Activated CD4-positive, alpha-beta T cell treated with anti-CD3 and anti-CD28 coated beads, Interleukin-2, amount 50 U/mL, for 24 hours (primary cell): ENCODE measurements at places on chromosomes 2 and 18.

DNA sequence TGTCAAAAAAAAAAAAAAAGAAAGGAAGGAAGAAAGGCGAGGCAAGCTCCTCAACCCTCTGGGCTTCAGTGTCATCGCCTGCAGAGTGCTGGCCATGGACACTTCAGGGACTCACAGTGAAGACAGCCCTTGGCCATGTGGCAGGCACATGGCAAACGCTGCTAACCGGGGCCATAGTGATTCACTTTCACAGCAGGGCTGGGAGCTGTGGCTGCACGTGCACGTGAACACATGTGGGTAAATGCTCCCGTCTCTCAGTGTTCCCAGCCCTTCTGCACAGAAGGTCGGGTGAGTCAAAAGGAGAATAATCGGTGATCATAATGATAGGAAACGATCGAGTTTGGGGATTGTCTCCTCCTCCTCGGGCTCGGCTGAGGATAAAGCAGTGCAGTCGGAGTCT is 46.1 kb upstream of the UBE2F start:
- DNase-seq, result no peak

DNA sequence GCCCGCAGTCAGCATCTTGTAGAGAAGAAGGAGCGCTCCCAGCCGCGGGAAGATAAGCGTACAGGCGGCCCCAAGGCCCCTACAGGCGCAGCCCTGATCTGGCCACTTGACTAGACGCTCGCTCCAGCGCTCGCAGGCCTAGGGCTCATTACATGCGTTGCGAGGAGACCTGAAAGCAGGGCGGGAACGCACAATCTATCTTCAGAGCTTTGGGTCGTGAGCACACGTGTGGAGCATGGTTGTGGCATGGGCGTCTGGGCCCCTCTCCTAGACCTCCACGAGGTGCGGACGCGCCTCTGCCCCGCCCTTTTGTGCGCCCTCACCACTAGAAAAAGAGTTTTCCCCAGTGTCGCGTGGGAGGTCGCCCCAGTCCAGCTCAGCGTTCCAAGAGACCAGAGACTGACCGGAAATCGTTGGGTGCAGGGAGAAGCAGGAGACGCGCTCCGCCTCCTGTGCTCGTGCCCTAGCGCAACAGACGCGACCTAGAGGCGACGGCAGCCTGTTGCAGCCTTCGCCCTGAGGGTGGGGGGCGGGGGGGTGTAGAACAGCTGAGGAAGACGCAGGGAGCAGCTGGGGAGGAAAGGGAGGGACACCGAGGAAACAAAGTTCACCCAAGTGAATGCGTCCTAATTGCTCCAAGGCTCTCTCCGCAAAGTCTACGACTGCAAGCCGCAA is 12.6 kb downstream of the NR4A2 start:
- no peak for DNase-seq

GRCh38 chr18:50679656-50680055 is 119.8 kb downstream of the MAPK4 start:
- DNase-seq, result no peak

DNA sequence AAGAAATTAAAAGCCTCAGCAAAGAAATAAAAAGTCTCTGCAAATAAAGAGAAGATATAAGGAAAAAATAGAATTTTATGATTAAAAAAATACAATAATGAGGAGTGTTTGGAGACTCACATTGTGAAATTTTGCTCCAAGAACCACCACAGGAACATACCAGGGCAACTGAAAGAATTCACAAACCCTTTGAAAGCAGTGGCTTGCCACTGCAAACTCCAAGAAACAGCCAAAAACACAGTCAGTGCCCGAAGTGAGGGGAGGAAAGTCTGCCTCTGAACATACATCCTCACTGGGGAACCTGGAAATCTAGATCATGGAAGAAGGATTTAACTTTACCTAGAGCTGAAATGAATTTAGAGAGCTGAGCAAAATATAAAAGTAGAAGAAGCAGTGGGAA is 33.1 kb downstream of the EVA1A start:
- no peak for DNase-seq

DNA sequence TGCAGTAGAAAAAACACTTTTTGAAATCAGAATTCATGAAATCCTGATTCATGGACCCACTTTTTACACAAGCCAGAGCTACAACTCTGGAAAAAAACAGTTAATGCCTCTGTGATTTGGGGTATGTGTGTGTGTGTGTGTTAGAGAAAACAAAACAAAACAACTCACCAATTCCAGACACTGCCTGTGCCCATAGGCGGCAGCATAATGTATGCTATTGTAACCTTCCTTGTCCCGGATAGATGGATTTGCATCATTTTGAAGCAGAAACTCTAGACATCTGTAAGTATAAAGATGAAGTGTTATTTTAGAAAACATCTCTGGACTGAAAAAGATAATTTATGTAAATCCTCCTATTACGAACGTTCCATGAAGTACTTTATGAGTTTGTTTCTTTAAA is 152.0 kb upstream of the PGAP1 start:
- DNase-seq, result no peak

DNA sequence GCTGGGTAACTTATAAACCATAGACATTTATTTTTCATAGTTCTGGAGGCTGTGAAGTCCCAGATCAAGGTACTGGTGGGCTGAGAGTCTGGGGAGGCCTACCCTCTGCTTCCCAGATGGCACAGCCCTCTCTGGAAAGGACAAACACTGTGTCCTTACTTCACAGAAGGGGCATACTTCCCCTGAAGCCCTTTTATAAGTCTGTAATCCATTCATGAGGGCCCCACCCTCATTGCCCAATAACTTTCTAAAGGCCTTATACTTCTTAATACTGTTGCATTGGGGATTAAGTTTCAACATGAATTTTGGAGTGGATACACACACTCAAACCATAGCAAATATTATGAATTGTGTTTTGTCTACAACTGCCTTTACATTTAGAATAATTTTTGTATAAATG is 36.0 kb downstream of the ATIC start:
- DNase-seq, result no peak

- no peak for DNase-seq
Measured at GRCh38 chr2:130998561-130998960, 94.7 kb downstream of the FAM168B start.
